Fibroblast of the conjunctiva (primary cell): ENCODE measurements at places on chromosomes 3 and 15.

- DNase-seq, result no peak
Observed at GRCh38 chr3:46370839-46371518, at the start of gene CCR5. Gene CCR5 (plus strand): TSS chr3:46370946. CDS start chr3:46372903, 1,957 bp downstream.

DNA sequence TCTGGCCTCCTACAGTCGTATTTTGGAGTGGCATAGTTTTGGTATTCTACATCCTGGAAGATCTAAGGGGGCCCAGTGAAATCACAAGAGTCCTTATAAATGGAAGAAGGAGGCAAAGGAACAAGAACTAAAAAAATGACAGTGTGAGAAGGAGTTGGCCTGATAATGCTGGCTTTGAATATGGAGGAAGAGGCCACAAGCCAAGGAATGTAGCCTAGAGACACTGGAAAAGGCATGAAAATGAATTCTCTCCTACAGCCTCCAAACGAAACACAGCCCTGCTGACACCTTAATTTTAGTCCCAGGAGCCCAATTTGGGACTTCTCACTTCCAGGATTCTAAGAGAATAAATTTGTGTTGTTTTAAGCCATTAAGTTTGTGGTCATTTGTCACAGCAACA lies 54.6 kb upstream of the LIPC start:
- no peak for DNase-seq

GRCh38 chr3:43373560-43373928 lies 87.2 kb downstream of the SNRK start:
- no peak for DNase-seq

DNA sequence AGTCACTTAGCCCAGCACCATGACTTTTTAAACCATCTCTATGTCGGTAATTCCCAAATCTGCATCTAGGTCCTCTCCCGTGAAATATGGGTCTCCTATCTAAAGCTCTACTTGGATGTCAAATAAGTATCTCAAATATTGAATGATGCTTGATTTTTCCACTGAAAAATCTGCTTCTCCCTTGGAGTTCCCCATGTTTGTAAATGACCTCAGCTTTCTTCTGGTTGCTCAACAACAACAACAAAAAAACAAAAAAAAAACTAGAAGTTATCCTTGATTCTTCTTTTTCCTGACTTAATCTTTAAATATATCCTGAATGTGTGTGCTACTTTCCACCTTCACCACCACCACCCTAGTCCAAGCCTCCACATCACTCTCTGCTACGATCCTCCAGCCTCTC lies 307.5 kb upstream of the UBE2E2 start:
- no peak for DNase-seq

DNA sequence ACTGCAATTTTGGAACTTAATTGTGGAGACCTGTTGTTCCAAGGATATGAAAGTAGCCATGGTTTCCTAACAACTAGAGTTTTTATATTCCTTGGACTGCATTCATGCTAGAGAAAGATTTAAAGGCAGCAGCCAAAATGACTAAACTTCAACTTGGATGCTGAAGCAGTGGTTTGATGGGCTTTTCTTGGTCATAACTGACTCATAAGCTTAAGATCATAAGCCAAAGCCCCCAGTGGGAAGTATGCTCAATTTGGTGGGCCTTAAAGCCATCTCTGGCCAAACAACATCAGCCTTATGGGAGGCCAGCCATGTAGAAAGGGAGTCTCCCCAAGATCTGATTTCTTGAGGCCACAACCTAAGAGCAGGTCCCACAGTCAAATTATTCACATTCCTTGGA lies 80.2 kb downstream of the ZNF280D start:
- no peak for DNase-seq

DNA sequence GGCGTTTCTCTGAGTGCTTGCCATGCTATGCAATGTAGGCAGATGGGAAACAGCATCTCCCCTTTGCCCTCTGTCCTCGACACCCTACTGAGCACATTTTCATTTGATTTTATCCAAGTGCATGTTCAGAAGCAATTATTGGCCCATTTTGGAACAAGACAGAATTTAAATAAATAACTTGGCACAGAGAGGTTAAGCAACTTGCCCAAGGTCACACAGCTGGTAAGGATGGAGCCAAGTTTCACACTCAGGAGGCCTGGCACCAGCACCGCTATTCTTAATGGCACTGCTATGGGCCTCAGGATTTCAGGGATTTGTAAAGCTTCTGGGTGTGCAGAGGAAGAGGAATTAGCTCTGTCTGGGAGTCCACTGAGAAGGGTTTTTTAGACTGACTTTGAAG lies 2.5 kb upstream of the GRIP2 start:
- DNase-seq, result no peak

GRCh38 chr3:47846186-47846879 lies 43.4 kb downstream of the DHX30 start:
- no peak for DNase-seq
